ENCODE measurements at places on chromosomes 13 and 19. TPM values are rescaled to one million over a fixed set of nuclear protein-coding genes. Genes with fewer than 3 reads are reported as not detected.

The SETDB2 gene
- 3.3 TPM for total RNA-seq

The LGI4 gene
- 0.64 TPM for total RNA-seq

The ZNF541 gene
- total RNA-seq = not detected

The TMEM255B gene
- total RNA-seq = 1.8 TPM

Data from A375 (cell line).